Naive thymus-derived CD4-positive, alpha-beta T cell (primary cell): ENCODE measurements at places on chromosomes 5 and 9.

GRCh38 chr5:87916320-87916719, 352.3 kb downstream of the TMEM161B start:
- no peak for DNase-seq

GRCh38 chr5:58016358-58016757, 443.5 kb downstream of the PLK2 start:
- DNase-seq: no peak

- DNase-seq: no peak
These were observed 28.6 kb downstream of the KCNN2 start for GRCh38 chr5:114390431-114390830.

DNA sequence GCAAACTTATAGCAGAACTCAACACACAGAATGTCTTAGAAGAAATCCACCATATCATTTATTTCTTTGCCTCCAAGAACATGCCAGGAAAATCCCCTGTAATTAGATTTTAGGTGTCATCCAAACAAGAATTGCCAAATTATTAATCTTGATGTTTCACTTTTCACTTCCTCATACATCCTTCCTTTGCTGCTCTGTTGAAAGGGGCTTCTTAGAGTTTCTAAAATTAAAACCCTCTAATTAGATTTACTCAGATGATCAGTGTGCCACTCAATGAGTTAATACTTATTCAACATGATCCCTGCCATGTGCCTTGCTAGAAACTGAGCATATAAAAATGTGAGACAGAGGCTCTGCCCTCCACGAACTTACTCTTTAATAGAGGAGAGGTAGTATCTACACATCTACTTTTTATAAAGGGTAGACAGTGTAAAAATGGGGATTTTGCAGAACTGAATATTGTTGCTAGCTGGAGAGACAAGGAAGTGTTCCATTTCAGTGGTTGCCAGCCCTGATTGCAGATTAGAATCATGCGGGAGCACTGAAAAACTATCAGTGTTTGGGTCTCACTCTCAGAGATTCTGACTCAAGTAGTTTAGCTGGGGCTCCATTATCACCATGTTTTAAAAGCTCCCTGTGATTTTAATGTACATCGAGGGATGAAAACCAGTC, 498.4 kb downstream of the TLE4 start:
- no peak for DNase-seq

- no peak for DNase-seq
These were observed 1.5 kb downstream of the SAPCD2 start for GRCh38 chr9:137068539-137069507.

- no peak for DNase-seq
These were observed 526.0 kb upstream of the TRPC7 start for GRCh38 chr5:136891175-136891972.

DNA sequence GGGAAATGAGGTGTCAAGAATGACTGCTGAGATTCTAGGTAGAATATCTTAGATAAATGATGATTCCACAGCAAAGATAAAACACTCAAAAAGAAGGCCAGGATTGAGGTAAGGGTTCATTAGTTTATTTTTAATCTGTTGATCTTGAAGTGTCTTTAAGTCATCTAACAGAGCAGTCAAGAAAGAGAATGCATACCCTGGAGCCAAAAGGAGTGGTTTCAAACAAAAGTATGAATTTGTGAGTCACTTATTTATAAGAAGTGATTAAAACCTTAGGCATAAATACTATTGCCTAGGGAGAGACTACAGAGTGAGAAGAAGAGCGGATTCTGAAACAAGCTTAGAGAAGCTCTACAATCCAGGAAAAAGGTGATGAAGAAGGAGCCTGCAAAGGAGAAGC, 541.0 kb downstream of the DTWD2 start:
- DNase-seq: no peak

DNA sequence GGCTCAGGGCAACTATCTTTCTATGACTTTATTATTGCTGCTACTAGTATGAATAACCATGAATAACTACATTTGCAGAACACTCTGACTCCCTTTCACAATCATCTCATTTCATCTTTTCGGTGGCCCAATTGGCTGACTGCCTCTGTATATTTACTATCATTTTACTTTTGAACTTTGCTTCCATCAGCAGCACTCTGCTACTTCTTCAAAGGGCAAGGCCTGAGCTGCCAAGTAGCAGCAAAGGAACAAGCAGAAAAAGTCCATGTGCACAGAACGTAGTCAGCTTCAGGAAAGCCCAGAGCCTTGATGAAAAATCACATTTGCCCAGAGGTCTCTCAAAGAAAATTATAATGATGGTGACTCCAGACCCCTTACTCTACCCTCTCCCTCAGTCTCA, 214.5 kb upstream of the PUM3 start:
- DNase-seq: no peak

DNA sequence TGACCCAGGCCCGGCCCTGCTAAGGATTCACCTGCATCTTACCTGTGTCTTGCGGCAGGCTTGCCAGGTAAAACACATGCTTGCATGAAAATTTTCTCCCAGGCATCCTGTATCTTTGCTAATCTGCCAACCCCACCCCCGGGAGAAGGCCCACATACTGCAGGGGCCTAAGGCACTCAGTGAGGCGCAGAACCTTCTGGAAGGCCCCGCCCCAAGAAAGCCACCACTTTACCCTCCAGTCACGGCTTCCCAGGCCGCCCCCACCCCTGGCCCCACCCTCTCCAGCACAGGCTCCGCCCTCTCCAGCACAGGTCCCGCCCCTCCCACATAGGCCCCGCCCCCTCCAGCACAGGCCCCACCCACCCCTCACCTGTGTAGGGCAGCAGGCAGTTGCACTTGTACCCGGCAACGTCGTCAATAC, 29.8 kb upstream of the SEC16A start:
- DNase-seq: no peak

DNA sequence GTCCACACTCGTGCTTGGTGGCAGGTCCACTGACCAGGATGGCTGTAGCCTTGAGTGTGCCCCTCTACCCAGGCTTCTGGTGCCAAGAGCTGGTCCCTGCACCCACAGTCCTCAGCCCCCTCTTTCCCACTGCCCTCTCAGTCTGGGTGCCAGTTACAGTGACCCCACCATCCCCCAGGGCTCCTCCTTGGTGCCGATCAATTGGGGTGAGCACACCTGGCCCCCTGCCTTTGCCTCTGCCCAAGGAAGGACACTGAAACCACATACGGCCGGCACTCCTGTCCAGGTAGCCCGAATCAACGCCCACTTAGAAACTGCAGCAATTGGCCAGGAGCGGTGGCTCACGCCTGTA, 18.5 kb upstream of the QRFP start:
- no peak for DNase-seq

DNA sequence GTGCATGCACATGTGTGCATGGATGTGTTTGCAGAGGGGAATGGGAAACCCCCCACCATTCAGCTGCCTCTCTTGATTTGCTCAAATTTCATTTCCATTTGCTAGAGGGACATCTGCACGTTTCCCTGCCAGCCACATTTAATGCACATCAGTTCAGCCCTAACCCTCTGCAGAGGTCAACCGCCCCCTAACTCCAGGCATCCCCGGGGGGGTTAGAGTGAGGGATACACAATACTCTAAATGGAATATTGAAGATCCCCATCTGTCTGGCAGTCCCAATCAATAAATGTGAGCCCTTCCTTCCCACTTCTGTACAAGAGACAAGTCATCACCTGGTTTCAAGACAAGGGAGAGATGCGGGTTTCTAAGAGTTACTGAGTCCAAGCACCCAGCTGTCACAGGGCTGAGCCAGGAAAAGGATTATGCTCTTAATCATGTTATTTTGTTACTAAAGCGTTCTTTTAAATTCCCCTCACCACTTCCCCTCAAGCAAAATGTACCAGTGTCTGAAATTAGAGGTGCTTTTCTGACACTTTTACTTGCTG, 134.1 kb downstream of the SEMA6A start:
- DNase-seq: no peak

DNA sequence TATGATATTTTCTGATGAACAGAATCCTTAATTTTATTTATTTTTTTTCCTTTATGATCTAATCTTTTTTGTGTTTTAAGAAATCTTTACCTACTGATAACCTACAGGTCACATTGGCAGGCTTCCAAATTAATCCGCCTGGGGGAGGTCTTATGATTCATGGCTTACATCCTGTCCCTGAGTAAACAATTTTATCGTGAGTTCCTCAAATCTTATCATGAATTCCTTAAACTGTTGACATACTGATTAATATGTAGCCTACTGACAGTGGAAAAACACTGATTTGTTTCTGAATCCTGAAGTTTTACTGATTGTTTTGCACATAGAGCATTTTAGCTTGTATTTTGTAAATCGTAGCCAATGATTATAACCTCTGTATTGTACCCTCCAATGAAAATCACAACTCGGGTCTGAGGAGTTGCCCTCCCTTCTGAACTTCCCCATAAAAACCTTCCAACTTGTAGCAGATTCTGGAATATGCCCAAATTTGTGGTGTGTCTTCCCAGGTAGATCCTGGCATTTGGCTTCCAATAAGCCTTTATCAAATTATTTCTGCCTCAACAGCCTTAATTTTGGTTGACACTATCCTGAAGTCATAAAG, 105.6 kb downstream of the VCAN start:
- DNase-seq: no peak

GRCh38 chr5:139872052-139872766, 76.6 kb downstream of the PSD2 start:
- no peak for DNase-seq

- DNase-seq: no peak
These were observed 51.6 kb upstream of the CDKN2AIPNL start for GRCh38 chr5:134463176-134463720.
